Natural killer cell (primary cell): ENCODE measurements at places on chromosomes 1 and 21.

GRCh38 chr1:94855307-94855700 is 35.1 kb downstream of the SLC44A3 start:
- no peak for DNase-seq

DNA sequence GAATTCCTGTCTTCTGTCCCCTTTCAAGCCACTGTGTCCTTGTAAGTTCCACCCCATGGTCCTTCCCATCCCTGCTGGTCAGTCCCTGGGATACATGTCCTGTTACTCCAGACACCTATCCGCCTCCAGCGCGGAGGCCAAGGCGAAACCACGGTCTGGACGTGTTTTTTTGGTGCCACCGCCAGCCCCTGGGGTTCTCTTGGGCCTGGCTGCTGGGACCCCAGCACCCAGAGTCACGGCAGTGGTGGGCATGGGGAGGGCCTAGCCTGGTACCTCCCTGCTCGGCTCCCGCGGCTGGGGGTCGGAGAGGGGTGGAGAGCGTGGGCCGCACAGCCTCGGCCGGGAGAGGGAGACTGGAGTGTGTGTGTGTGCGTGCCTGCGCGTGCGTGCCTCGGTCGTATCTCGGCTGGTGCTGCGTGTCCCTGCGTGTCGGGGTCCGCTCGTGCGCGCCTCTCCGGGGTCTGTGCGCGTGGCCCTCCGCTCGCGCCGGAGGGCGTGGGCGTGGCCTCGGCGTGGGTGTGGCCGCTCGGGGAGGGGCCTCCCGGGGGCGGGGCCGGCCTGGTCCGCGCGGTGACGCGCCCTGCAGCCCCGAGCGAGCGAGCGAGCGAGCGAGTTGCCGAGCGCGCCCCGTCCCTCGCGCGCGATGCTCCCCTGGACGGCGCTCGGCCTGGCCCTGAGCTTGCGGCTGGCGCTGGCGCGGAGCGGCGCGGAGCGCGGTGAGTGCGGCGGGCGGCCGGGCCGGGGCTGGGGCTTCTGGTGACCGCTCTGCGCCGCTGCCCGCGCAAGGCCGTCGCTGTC is at the start of gene VWA1:
VWA1 (plus strand) TSS at position 585 of the 798 bp plus-strand sequence; CDS start at position 644, 59 bp downstream.
- peak; percentile 51 for DNase-seq

DNA sequence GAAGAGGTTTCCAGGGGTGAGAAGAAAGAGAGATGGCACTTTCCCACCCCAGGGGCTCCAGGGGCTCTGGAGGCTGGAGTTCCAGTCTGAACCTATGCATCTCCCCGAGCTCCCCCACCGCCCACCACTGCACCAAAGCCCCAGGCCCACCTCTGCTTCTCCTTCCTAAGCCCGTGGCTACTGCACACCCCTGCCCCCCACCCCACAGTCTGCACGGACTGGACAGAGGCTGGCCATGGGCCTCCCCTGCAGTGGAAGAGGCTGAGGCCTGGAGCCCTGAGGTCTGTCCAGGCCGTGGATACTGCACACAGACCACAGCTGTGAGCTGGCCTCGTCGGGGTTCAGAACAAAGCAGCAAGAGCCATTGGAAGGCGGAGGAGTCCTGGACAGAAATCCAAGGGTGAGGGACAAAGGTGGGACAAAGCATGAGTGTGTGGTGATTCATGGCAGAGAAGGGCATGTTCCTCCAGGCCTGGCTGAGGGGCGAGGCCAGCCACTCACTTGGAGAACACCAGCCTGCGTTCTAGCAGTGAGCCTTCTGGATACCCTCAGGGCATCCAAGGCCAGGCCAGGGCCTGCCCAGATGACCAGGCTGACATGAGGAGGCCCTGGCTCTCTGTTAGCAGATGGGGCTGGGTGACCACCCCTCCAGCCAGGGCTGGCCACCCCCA is 244.8 kb upstream of the VAMP3 start:
- DNase-seq: no peak

DNA sequence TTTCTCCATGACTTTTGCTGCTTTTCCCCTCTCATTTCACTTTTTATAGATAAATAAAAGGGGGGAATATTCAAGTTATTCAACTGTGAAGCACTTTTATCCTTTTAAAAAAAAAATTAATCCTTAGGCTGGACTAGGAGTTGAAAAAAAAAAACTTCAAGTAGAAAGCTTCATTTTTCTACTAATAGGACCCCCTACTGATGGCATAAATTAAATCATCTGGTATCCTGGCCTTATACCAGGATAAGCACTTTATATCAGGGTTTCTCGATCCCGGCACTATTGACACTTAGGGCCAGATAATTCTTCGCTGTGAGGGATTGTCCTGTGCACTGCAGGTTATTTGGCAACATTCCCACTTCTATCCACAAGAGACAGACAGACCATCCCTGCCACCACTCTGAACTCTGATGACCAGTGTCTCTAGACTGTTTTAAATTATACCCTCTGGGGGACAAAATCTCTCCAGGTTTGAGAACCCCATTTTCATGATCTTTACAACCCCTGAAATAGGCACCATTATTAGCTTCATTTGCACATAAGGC is 17.6 kb downstream of the USP33 start:
- no peak for DNase-seq

- DNase-seq: no peak
These were observed 12.1 kb upstream of the TNNI1 start for GRCh38 chr1:201433609-201434008.
